ENCODE measurements at places on chromosomes 4 and X. TPM values are rescaled to one million over a fixed set of nuclear protein-coding genes. Genes with fewer than 3 reads are reported as not detected.
A peak's percentile ranks its signal among the peaks of the same experiment; 100 is the strongest.

DNA sequence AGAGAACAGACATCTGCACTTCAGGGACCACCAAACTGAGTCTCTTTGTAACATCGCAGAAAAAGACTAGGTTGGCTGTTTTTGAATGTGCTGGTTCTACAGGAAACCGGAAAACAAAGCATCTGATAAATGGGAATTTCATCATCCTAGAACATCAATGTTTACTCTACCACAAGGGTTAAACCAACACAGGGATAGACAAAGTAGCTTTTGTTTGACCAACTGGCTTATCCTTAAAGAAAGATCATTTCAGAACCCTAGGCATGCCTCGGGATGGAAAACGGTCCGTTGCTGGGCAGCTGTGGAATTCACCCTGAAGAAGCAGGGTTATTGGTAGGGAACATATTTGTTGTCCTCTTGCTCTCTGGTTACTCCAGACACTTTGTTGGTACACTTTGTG lies 2355.5 kb upstream of the AGA start:
- no peak for DNase-seq

- DNase-seq = no peak
Observed at GRCh38 chr4:89889289-89889688, 5.4 kb upstream of the MMRN1 start.

DNA sequence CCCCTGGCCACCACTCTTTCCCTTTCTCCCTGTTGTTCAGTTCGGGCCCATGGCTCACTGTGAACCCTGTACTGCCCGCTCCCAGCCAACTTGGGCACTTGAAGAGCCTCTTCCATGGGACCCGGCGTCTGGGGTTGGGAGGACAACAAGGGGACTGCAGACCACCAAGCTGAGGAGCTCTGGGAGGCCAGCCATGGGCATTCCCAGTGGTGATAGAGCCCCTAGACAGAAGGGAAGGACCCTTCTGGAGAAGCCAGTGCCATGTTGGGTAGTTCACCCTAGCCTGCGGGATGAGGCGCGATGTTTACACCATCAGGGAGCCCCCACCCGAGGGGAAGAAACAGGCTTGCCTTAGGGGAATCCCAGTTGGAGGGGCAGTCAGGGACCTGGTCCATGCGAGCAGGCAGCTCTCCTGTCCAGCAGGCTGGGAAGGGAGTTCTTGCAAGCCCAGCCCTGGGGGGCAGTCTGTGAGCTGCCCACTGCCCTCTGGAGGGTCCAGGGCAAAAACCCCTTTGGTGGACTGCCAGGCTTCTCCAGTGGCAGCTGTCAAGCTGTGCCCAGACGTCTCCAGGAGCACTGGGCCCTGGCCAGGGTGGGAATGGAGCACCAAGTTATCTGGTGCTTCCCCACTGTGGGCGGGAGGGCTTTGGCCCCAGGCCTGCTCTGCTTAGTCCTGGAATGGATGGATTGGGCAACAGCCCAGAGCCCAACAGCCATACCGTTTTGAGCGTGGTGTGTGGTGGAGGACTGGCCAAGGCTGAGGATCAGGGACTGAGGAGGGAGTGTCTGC lies 23.7 kb upstream of the UBA1 start:
- peak; percentile 82 for DNase-seq

DNA sequence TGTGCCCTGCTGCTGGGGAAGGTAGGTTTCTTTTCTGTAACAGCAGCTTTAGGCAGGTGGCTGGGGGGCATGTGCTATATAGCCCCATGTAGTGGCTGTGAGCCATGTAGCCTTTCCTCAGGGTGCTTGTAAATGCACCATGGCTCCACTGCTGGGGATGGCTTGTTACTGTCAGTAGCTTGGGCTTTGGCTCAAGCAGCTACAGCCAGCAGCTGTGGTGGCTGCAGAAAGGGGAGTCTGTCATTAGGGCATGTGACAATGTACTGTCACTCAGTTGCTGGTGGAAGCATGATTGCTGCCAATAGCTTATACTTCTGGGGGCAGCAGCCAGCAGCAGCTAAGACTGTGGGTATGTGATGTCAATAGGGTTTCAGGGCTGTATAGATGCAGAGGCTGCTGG lies 33.9 kb upstream of the DDIT4L start:
- DNase-seq = peak; percentile 66

DNA sequence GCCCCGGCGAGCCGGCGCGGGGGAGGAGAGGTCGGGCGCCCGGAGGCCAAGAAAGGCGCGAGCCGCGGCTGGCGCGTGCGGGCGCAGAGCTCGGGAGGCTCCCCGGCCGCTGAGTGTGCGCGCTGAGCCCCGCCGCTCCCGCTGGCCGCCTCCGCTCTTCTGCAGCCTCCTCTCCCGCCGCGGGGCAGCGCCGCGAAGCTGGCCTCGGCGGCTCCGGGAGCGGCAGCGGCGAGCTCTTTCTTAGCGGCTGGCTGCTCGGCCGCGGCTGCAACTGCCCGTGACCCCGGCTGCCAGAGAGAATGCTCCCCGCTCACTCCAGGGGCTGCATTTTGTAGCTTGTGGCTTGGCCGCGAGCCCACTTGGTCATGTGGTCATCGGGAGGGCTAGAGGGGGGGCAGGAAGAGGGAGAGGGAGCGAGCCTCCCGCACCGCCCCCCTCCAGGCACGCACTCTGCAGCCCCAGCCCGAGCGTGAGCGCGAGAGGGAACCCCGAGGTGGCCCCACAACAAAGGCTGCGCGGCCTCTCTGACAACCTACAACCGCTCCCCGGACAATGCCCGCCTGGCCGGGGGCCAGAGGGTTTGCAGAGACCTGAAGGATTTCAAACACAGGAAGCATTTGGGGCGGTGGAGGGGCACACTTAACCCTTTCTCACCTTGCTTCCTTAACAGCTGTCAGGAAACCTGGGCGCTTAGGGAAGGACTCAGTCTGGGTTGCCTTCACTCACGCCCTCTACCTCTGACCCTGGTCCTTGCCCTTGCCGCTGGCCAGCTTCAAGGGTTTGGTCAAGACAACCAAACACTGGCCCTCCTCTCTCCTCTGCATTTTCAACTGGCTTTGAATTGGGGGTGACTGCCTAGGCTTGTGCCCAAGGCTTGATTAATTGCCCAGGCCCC lies at the start of gene APLN:
APLN (minus strand) TSS at position 305 of the 895 bp plus-strand sequence. CDS start 326 bp downstream, outside the sequence.
- DNase-seq = peak; percentile 85

GRCh38 chr4:40986375-40986774 lies 228.0 kb downstream of the APBB2 start:
- DNase-seq = no peak

- DNase-seq = no peak
Observed at GRCh38 chr4:107452717-107453630, 267.1 kb downstream of the PAPSS1 start.

DNA sequence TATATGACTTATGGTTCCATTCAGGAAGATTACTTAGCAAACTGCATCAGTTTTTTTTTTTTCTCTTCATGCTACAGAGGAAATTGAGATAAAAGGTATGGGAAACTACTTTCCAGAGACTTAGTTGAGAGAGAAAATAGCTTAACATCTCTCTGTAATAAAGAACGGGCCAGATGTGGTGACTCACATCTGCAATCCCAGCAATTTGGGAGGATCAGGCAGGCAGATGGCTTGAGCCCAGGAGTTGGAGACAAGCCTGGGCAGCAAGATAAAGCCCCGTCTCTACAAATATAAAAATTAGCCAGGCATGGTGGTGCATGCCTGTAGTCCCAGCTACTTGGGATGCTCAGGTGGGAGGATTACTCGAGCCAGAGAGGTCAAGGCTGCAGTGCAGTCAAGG lies 271.2 kb upstream of the TENM3 start:
- no peak for DNase-seq

DNA sequence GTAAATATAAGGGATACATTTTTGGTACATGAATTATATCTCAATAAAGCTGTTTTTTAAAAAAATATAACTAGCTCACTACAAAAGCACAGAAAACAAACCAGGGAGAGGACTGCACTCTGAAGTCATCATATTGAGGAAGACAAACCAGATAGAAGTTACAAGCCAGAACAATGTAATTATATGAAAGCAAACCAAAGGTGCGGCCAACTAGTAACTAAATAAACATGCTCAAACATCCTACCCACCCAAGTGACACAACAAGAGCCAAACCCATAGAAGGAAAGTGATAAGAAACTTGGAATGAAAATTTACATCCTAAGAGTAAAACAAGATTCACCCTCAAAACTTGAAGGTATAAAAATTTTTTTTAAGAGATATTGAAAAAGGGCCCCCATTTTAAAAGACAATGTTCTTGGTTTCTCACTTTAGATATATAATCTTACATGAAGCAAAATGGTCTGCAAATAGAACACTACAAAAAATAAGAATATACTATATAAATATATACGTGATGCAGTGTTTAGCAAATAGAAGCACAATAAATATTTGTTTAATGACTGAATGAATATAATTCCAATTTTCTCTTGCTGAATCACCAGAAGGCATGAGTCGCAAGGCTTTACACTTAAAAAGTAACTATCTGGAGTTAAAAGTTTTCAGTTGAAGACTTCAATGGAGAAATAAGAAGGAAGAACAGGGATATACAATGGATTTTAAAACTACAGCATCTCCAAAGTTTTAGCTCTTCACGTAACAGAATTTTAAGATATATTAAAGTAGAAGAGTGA lies 4.0 kb upstream of the SH3D19 start:
- no peak for DNase-seq

DNA sequence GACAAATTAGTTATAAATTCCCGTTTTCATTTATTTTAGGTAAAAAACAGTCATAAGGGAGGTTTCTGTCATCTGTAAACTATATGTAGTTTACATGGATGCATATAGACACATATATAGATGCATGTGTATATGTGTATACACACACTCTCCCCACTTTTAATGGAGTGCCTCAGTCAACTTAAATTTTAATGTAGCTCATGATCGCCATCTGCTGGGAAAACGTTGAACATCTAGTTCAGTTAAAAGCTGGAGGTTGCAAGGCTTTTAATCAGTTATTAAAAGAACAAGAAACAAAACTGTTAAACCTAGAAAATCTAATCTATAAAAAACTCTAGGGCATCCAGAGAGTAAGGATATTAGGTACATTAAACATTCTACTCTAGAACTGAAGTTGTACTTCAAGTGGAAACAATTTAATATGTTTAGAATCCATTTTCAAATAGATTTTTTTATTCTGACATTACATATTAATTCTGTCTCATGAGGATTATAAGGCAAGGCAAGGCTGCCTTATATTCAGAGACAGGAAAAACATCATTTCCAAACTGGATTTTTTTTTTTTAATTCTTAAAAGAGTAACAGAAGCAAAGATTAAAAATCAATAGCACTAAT lies 122.6 kb downstream of the SHISA3 start:
- no peak for DNase-seq

DNA sequence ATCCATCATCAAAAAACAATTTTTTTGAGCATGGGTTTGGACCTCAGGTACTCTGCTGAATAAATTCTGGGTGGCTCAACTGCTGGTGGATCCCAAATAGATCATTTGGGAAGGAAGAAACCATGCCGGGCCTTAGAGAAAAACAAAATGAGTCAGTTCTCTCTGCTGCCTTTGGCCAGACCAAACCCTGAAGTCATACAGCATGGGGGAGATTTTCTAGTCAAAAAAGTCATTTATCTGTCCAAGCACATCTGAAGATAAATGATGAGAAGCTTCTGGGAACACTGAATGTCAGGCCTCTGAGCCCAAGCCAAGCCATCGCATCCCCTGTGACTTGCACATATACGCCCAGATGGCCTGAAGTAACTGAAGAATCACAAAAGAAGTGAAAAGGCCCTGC lies 261.4 kb downstream of the DHX15 start:
- DNase-seq = no peak

- DNase-seq = no peak
Observed at GRCh38 chr4:2886161-2886560, 42.5 kb downstream of the ADD1 start.

- DNase-seq = no peak
Observed at GRCh38 chr4:84401701-84402306, 97.3 kb downstream of the NKX6-1 start.

DNA sequence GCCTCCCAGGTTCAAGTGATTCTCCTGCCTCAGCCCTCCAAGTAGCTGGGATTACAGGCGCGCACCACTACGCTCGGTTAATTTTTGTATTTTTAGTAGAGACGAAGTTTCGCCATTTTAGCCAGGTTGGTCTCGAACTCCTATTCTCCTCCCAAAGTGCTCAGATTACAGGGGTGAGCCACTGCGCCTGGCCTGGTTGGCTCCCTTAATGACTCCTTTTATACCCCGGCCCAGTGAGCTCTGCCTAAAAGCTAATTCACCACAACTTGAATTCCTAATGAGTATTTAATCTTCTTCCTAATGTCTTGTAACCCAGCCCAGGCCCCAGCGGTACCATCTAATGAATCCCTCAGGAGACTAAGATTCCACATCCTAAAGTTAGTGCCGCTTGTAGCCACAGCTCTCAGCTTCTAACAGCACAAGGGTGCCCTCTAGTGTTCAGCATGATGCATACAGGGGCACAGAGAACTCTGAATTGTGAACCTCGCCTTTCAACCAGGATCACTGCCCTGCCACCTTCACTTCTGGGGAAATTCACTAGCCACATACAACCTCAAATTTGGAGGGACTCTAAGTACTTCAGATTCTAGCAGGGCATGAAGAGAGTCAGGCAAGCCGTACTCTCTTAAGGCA lies 89.5 kb downstream of the OR13H1 start:
- DNase-seq = no peak

GRCh38 chrX:109842611-109843010 lies 109.6 kb upstream of the ACSL4 start:
- no peak for DNase-seq

DNA sequence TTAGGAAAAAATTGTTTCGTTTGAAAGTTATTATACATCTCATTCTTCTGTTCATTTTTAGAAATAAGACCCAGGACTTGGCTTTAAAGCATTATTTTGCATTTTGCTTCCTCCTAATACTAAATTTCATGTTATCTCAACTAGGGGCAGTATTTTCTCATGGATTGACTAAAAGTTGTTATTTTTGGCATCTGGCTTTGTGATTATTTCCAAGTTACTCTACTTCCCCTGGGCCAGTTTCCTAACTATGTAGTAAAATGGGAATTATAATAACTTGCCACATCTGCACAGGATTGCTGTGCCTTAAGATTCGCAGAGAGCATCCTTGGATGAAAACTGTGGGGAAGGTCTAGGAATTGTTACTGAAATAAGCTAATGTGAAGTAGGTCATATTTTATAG lies 3.0 kb downstream of the RBPJ start:
- no peak for DNase-seq

DNA sequence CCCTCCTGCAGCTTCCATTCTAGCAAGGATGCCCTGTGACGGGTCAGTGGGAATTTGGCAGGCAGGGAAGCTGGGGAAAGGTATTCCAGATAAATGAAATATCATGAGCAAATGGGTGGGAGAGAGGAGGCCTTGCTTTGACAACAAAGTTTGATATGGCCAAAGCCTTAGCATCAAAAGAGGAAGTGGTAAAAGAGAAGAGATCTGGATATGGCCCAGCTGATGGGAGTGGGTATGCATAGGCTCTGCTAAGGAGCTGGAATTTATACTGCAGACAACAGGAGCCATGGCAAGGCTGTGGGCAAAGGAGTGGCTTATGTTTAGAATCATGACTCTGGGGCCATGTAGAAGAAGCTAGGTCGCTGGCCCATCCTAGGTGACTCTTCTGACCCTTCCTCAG lies 89.2 kb downstream of the PJA1 start:
- peak; percentile 14 for DNase-seq

GRCh38 chr4:94232519-94232918 lies 24.9 kb downstream of the SMARCAD1 start:
- no peak for DNase-seq

Gene TMPRSS11D
- not detected for total RNA-seq

Gene PNMA6F
- not detected for total RNA-seq

Gene EVC2
- 7.0 TPM for total RNA-seq

Gene ABLIM2
- 11.7 TPM for total RNA-seq

Gene SHOX
- total RNA-seq = not detected

Gene S100P
- 7.8 TPM for total RNA-seq

Gene NEUROG2
- not detected for total RNA-seq

Gene RAB9B
- 11.8 TPM for total RNA-seq

Gene BEX4
- total RNA-seq = 22.2 TPM
